ENCODE measurements at places on chromosomes 7 and 10.

DNA sequence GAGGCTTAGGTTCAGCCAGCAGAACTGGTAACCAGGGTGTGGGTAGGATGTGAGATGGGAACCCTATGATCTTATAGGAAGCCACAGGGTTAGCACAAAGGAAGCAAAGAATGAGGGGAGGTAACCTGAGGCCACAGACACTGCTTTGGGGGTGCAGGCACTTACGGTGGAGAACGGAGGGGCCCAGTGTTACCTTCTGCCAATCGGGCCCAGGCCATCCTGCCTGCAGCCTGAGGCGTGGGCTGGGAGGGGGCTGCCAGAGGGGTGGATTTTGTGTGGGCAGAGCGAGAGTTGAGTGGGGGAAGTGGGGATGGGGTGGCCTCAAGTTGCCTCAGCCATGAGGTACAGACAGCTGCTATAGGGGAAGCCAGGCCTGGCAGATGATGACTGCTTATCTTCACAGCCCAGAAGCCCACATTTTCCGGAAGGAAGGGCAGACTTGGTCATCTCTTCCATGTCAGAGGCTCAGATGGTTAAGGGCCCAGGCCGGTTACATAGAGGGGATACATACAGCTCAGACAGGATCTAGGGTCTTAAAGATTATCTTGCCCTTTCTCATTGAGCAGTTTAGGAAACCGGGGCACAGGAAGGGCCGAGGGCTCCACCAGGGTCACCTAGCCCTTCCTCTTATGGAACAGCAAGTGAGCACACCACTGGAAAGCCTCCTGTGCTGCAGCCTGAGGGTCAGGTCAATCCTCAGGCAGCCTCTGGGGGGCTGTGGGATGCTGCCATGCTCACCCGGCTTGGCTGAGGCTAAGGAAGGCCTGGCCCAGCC lies 24.4 kb upstream of the VSIR start:
- no peak for DNase-seq

DNA sequence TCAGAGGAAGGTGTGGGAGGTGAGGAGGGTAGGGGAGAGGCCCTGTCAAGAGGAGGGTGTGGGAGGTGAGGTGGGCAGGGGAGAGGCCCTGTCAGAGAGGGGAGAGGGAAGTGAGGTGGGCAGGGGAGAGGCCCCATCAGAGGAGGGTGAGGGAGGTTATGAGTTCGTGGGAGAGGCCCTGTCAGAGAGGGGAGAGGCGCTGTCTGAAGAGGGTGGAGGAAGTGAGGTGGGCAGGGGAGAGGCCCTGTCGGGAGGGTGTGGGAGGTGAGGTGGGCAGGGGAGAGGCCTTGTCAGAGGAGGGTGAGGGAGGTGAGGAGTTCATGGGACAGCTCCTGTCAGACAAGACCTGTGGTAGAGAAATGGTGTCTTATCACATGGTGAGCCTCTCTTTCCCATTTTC lies 74.4 kb downstream of the INPP5A start:
- DNase-seq = no peak

- no peak for DNase-seq
Measured at GRCh38 chr7:88771417-88771816, 11.9 kb downstream of the ZNF804B start.

DNA sequence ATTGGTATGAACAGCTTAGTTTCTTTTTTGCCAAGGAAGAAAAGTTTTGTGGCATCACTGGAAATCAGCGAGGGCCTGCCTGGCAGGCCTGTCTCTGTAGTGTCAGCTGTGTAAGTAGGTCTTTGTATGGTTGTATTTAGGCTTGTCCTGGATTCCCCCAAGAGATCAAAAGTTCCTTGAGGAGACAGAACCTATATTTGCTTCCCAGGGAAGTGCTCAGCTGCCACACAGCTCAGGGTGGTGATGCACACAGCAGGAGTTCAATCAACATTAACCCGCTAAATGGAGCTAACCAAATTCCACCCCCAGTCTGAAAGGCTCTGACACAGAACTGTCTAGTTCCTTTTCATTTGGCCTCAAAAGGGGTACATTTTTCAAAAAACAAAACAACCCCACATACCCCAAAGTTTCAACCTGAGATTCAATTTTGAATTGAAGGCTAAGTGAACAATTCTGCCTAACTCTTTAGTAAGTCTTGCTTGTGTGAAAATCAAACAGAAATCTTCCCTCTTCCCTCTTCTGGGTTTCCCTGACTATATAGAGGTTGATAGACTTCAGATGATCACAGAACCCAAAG lies 124.4 kb downstream of the CLEC2L start:
- no peak for DNase-seq

GRCh38 chr10:33304423-33305225 lies 29.8 kb downstream of the NRP1 start:
- no peak for DNase-seq

- DNase-seq = peak; percentile 56
Measured at GRCh38 chr7:34823650-34824258, 165.7 kb downstream of the NPSR1 start.

GRCh38 chr7:149772241-149772955 lies 990 bp downstream of the ZNF467 start:
- no peak for DNase-seq

GRCh38 chr7:96599288-96599936 lies 110.2 kb downstream of the SEM1 start:
- no peak for DNase-seq

DNA sequence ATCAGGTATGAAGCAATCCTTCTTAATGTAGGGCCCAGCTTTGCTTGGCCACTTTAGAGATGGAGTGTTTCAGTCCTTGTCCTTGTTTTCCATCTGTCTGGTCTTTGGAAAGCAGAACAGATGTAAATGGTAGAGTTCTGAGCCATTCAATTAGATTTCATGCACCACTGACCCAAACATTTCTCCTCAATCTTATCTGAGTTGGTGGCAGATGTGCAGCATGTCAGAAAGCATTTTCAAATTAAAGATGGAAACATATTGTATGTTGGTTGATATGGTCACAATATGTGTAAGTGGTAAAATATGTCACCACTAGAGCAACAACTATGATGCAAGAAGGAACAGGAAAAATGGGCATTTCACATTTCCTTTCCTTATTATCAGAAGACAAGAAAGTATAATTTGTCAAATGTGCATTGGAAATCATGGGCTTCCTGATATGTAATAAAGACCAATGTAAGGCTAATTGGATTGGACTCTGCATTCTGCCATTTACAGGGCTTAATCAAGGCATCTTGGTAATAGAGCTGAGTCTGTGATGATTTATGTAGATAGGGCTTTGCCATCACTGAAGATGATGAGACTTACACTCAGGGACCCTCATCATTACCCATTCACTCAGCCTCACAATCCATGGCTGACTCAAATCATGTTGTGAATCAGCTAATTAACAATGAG lies 750.7 kb downstream of the NRG3 start:
- no peak for DNase-seq

- DNase-seq = no peak
Measured at GRCh38 chr10:101656890-101657289, 38.1 kb downstream of the FBXW4 start.

- no peak for DNase-seq
Measured at GRCh38 chr10:85673270-85673669, 693.3 kb downstream of the GRID1 start.

DNA sequence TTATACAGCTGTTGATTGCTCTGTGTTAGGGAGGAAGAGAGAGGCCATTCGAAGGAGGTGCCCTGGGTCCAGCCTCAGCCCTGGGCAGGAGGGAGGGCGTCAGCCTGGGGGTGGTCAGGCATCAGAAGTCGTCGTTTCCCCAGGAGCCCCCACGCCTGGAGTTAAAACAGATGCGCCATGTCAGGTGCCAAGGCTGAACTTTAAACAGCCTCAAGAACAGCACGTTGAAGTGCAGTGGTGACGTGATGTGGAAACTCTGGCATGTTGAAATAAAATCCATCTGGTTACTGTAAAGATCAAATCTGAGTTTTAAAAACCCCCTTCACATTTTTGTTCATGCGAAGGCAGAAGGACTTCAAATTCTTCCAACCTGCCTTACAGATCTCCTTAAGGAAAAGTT lies 128.4 kb upstream of the PPP2R2D start:
- DNase-seq = no peak

DNA sequence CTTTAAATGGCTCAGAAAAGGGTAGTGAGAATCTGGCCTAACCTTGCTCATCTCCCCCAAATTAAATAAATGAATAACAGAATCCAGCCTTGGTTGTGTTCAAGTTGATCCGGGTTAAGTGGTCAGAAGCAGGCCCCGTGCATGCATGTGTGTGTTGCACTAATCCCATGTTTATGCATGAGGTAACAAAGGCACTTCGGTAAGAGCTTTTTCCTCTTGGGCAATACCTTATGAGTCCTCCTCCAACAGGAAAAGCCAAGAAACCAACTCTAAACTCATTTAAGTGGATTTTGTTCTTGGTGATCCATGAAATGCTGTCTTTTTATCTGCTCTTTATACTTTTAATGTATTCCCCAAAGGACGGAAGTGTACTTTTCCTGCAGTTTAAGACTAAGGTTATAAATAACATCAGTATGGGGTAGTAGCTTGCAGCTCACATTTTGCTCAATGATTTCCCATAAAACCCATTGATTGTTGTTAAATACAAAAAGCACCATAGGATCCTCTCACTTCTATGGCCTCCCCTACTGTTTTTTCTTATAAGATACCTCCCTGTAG lies 104.9 kb upstream of the YAE1 start:
- DNase-seq = no peak

DNA sequence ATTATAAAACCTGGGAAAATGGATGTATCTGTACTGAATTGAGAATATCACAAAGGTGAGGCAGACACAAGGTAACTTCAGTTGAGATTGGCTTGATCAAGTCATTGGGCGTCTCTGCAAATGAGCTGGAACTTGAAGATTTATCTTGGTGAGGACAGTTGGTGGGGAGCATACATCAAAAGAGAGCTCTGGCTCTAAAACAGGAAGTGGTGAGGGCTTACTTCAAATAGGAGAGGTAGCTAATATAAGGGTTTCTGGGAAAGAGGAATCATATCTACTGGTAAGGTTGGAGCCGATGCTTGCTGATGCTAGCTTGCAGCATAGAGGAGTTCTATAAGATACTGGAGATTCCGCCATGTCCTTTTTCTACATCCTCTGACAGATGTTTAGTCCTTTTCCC lies 39.9 kb upstream of the FGL2 start:
- no peak for DNase-seq

DNA sequence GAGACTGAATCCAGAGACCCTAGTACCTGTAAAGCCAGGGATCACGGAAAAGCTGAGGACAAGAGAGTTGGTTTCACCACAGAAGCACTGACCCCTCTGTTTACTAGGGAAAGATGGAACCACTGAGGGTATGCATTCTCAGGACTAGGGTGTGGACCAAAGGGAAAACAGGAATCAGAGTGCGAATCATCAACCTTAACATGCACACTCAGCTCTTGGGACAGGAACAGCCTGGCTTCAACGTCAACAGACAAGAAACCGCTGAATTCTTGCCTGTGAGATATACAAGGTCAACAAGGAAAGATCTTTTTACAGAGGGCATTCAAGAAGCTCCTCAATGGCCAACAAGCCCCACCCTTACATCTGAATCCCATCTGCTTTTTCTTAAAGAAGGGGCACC lies 14.9 kb downstream of the TNRC18 start:
- DNase-seq = no peak

DNA sequence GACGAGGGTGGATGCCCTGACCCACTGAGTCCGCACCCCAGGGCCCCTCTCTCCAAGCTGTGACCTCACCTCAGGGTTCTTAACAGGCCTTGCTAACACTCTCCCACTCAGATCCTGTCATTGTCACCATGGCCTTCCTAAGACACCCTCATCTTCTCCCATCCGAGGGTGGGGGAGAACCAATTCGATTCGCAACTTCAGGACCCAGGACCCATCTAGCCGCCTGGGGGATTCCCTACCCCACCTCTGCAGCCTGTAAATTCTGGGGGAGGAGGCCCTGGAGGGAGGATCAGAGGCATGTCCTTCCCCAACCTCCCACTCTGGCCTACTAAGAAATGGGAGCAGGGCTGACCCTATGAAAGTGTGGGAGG lies 17.4 kb downstream of the TRIM8 start:
- DNase-seq = no peak

DNA sequence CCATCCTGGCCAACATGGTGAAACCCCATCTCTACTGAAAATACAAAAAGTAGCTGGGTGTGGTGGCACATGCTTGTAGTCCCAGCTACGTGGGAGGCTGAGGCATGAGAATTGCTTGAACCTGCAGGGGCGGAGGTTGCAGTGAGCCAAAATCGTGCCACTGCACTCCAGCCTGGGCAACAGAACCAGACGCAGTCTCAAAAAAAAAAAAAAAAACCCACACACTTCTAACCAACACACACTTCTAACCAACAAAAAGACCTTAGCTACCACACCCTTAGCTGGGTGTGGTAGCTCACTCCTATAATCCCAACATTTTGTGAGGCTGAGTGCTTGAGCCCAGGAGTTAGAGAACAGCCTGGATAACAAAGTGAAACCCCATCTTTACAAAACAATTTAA lies 33.9 kb upstream of the SPOCK2 start:
- DNase-seq = no peak

GRCh38 chr7:150323682-150324372 lies 482 bp upstream of the ACTR3C start:
- no peak for DNase-seq

GRCh38 chr7:151063212-151063561 lies 3.8 kb downstream of the SLC4A2 start:
- DNase-seq = no peak

DNA sequence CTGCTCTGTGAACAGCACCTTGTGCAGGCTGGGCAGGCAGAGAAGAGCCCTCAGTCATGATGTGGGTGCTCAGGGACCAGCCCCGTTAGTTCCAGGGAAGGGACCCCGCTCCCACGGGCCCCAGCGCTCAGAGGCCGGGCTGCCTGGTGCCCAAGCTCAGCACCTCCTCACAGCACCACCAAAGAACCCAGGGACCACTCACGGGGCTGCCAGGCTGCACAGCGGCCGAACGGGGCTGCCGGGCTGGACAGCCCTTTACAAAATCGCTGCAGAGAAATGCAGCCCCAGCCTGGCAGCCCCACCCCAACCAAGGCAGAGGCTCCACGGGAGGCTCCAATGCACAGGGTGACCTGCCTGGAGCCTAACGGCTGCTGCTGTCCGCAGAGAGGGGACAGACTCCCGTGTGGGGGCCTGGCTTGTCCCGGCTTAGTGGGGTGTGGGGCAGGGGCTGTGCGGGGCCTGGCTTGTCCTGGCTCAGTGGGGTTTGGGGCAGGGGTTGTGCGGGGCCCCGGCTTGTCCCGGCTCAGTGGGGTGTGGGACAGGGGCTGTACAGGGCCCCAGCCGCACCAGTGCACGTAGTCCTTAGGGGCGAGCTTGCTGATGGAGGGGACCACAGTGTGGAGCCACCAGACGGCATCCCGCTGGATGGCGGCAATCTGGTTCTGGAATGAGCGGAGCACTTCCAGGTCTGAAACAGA lies 9.2 kb downstream of the INTS1 start:
- no peak for DNase-seq

- no peak for DNase-seq
Measured at GRCh38 chr10:131111007-131111406, 200.5 kb downstream of the TCERG1L start.

- DNase-seq = no peak
Measured at GRCh38 chr10:86127274-86127819, 239.2 kb downstream of the GRID1 start.

GRCh38 chr10:44853148-44853734 lies 57.9 kb upstream of the TMEM72 start:
- no peak for DNase-seq

GRCh38 chr7:149735779-149736477 lies 37.5 kb downstream of the ZNF467 start:
- DNase-seq = no peak
